ENCODE measurements at places on chromosomes 4 and X.
A peak's percentile ranks its signal among the peaks of the same experiment; 100 is the strongest.

DNA sequence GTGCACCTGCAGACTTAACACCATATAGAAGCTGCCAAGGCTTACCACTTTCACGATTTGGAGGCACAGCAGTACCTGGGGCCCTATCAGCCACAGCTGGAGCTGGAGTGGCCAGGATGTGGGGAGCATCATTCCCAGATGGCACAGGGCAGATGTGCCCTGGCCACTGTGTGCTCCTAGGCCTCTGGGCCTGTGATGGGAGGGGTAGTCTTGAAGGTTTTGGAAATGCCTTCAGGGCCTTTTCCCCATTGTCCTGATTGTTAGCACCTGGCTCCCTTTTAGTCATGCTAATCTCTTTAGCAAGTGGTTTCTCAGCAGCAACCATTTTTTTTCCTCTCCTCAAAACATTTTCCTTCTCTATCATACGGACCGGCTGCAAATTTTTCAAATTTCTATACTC lies 490.2 kb downstream of the RAB28 start:
- no peak for DNase-seq

DNA sequence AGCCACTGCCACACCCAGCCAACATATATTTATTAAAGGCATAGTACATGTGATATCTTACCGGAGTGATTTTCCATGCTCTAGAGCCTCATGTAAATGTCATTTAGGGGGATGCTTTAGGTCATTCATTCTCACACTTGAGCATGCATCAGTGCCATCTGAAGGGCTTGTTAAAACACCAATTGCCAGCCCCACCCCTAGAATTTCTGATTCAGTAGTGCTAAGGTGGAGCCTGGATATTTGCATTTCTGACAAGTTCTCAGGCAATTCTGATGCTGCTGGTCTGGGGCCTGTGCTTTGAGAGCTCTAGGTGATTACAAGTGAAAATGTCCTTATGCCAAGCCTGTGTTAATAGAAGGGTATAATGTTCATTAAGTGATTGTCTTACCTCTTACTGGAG lies 107.7 kb downstream of the PHEX start:
- no peak for DNase-seq

- no peak for DNase-seq
Observed at GRCh38 chr4:87076690-87077358, 142.0 kb downstream of the AFF1 start.

- DNase-seq: no peak
Observed at GRCh38 chrX:150487369-150488094, 80.9 kb upstream of the MTM1 start.

DNA sequence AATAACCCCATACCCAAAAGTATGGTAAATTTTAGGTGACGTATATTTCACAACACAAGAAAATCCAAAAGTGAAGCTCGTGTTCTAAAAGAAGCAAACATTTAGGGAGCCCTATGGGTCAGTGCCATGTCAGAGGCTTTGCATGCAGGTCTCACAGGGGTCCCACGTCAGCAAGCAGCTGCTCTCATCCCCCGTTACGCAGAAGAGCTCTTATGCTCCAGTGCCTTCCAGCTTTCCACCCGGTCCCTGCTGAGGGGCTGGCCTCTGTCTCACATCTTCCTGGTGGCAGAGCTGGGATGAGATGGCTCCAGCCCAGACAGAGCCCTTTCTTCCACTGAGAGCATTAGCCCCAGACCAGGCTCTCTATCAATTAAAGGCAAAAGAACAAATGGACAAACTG lies 82.0 kb downstream of the IRF2 start:
- DNase-seq: no peak

- DNase-seq: no peak
Observed at GRCh38 chr4:112282860-112283667, 2.6 kb downstream of the TIFA start.

GRCh38 chr4:108512615-108513505 lies 107.5 kb upstream of the RPL34 start:
- DNase-seq: peak; percentile 42

GRCh38 chrX:7047951-7048350 lies 99.6 kb upstream of the STS start:
- no peak for DNase-seq

DNA sequence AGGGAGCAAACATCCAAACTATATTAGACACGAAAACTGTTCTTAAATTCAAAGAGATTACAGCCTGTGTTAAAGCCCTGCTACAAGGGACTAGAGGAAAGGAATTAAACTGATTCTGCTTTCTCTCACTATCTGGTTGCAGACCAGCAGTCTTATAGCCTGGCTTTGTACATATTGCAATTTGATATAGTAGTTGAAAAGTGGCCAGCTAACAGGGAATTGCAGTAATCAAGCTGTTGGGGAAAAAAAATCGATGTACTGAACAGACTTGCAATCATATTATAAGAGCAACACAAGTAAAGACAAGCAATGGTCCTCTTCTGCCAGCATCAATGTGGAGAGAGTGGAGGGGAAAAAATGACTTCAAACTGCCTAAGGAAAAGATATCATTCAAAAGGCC lies 364.4 kb upstream of the EPHA5 start:
- no peak for DNase-seq

GRCh38 chr4:2591189-2591588 lies 54.7 kb downstream of the FAM193A start:
- no peak for DNase-seq

GRCh38 chrX:49242545-49243066 lies 7.3 kb downstream of the CCDC22 start:
- no peak for DNase-seq

DNA sequence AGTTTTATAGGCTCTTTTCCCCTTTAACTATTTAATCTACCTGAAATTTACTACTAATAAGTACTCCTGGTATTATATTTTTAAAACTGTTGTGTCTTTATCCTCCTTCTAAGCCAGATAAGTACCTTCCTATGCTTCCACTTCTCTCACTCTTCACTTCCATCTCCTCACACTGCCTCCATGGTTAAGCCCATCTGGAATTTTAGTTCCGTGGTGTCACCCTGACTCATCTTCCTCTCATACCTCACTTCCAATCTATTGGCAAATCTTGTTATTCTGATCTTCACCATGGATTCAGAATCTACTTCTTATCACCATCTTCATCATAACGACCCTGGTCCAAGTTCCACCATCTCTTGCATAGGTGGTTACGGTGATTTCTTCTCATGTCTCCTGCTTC lies 32.7 kb upstream of the DAPP1 start:
- no peak for DNase-seq

DNA sequence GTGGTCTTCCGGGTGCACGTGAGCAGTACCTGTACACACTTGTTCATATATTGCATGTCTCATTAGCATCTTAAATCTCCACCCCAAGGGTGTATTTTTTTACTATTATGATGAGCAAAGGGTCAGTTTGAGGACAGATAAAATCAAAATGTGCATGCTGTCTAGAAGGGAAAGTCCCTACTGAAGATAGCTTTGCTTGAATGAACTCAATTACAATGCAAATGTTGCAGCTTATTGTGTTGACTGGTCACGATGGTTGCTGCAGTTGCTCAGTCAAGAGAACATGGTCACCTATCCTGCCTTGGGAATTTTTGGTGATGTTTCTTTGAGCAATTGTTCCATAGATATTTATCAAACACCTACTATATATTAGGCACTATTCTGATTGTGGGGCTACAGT lies 103.8 kb upstream of the MID1IP1 start:
- no peak for DNase-seq

DNA sequence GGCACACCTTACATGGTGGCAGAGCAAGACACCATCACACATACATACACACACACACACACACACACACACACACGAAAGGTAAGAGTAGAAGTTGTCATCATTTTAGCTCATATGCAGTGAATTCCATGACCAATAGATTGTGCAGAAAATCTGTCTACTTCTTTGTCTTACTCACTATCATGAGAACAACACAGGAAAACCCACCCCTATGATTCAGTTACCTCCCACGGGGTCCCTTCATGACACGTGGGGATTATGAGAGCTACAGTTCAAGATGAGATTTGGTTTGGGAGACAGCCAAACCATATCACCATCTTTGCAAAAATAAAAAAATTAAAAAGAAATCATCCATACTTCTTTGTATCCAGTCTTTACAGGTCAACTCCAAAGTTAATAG lies 221.1 kb downstream of the BMPR1B start:
- no peak for DNase-seq

- DNase-seq: no peak
Observed at GRCh38 chrX:25206778-25207177, 191.0 kb upstream of the ARX start.

DNA sequence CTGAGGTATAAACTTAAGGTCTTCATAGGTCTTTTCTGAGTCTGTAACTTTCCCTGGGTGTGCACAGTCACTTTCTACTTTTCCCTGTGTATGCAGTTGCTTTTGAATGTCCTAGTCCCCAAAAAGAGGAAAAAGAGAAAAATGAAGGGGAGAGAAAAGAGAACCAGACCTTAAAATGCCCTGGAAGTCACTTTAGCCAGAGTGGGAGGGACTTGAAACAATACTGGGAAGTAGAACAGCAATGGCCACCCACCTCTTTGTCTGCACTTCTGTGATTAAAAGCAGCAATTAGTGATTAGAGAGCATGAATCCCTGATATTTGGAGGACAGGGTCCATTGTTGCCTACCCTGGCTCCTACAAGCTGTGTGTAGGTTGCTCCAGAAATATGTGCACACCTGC lies 36.1 kb downstream of the ZCCHC13 start:
- no peak for DNase-seq

DNA sequence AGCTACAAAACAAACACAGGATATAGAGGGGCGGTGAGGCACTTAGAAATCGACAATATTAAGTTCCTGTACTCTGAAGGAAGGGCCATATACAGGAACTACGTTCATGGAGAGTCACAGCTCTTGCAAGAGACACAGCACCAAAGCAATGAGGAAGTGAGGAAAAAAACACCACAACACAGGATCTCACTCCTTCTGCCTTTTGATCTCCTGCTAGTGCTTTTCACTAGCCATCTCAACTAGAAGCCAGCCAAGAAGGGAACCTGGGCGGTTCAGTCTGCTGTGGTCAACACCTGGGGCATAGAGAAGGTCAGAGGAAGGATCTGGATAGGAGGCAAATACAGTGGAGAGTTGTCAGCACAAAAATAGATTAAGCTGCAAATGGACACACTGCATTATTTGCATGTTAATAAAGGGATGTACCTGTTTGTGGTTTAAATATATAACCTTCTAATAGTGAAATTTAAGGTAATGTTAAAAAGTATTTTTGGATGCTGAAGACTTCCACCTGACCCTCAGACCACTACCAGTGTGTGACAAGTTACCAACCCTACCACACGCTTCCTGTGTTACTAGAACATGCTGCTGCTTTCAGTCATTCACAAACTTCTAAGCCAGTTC lies 104.6 kb downstream of the DTHD1 start:
- DNase-seq: peak; percentile 6

GRCh38 chr4:83370640-83370906 lies 35.9 kb upstream of the HPSE start:
- no peak for DNase-seq

- DNase-seq: no peak
Observed at GRCh38 chrX:108306086-108306485, 132.1 kb downstream of the COL4A6 start.

DNA sequence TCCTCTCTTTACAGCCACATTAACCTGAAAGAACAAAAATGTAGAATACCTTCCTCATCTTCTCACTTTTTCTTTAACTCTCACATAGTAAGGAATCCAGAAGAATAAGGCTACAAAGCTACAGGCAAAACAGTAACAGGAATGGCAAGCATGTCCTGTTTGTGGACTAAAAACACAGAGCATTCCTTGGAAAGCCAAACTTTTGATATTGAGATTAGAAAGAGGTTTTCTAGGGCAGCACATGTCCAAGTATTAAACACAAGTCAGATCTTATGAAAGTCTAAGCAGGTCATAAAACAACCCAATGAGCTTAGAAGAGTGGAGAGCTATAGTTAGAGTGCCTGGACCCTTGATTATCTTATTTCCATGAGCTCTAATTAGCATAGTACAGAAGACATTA lies 58.2 kb upstream of the FAM9C start:
- no peak for DNase-seq

DNA sequence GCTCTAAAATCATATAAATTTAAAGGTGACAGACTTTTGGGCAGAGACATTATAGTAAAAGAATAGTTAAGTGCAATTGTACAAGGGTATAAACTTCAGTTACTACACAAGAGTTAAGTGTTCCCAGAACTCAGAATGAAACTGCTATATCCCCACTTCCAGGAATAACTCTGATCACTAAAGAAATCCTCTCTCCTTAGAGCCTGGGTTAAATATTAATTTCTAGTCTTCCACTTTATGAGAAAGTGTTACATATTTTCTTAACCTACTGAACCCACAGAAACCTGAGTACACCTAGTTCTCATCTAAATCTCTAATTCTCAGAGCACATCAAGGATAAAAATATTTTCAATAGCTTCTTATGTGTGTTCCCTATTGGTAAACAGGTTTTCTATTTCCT lies 99.1 kb upstream of the USP38 start:
- DNase-seq: no peak

GRCh38 chr4:19850909-19851308 lies 400.8 kb upstream of the SLIT2 start:
- no peak for DNase-seq

- no peak for DNase-seq
Observed at GRCh38 chr4:17187003-17187402, 288.6 kb upstream of the LDB2 start.

- no peak for DNase-seq
Observed at GRCh38 chrX:153380691-153381090, 20.5 kb downstream of the PNMA6E start.

DNA sequence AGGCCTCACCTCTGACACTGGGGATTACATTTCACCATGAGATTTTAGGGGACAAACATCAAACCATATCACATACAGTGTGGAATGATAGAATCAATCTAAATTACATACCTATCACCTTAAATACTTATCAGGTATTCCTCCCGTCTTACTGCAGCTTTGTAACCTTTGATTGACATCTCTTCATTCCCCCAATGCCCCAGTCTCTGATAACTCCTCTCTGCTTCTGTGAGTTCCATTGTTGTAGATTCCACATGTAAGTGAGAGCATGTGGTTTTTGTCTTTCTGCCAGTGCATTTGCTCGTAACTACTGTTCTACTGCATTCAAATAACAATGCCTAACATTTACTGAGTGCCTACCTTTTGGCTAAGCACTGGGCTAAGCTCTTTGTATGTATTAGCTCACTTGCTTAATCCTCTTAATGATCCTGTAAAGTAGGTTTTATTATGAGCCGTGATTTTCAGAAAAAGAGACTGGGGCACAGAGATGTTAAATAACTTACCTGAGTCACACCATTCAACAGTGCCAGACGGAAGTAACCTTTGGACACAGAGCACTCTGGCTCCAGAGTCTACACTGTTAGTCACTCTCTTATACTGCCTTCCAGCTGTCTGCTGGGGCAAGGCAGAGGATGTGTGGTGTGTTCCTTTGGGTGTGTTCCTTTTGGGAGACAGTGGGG lies 63.7 kb upstream of the ESX1 start:
- DNase-seq: no peak

All from activated CD4-positive, alpha-beta T cell treated with anti-CD3 and anti-CD28 coated beads, Interleukin-2, amount 50 U/mL, for 24 hours (primary cell).